NK-92 treated with Interleukin-12 subunit alpha and Interleukin-12 subunit beta, amount 100 ng/mL, for 24 hours (cell line): ENCODE measurements at places on chromosomes 2 and 18.

DNA sequence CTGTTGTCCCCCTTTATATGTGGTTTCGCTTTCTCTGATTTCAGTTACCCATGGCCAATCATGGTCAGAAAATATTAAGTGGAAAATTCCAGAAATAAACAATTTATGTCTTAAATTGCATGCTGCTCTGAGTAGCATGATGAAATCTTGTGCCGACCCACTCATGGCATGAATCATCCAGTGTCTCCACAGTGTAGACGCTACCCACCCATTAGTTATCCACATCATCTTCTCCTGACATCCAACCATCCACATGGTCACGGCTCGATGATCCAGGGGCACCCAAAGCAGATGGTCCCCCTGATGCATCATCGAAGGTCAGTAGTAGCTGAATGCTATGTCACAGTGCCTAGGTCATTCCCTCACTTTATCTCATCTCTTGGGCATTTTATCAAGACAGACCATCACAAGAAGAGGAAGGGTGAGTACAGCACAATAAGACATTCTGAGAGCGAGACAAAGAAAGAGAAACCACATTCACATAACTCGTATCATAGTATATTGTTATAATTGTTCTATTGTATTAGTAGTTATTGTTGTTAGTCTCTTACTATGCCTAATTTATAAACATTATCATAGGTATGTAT lies 44.1 kb upstream of the ACKR3 start:
- no peak for DNase-seq

DNA sequence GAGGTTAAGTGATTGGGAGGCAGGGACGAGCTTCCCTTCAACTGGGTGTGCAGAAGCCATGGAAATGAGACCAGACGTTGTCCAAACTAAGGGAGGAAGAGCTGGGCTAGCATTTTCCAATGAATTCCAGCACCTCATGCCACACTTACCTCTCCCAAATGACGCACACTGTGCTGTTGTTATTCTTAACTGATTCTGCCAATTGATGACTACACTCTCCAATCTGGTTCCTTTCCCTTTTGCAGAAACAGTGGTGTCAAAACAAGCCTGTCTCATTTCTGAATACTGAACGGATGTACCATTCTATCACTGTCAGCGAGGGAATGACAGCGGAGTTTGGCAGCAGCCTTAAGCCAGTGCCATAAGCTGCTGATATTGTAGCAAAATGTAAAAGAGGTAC lies 380.5 kb upstream of the HNRNPA3 start:
- no peak for DNase-seq

DNA sequence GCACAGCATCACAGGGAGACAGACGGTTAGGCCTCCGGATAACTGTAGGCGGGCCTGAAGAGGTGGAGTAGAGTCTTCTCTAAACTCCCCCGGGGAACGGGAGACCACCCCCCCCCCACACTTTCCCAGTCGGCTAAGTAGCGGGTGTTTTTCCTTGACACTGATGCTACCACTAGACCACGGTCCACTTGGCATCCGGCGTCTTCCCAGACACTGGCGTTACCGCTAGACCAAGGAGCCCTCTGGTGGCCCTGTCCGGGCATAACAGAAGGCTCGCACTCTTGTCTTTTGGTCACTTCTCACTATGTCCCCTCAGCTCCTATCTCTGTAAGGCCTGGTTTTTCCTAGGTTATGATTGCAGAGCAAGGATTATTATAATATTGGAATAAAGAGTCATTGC lies 25.7 kb upstream of the NCL start:
- DNase-seq = no peak

- DNase-seq = no peak
Observed at GRCh38 chr2:205747829-205748386, 65.6 kb downstream of the NRP2 start.

DNA sequence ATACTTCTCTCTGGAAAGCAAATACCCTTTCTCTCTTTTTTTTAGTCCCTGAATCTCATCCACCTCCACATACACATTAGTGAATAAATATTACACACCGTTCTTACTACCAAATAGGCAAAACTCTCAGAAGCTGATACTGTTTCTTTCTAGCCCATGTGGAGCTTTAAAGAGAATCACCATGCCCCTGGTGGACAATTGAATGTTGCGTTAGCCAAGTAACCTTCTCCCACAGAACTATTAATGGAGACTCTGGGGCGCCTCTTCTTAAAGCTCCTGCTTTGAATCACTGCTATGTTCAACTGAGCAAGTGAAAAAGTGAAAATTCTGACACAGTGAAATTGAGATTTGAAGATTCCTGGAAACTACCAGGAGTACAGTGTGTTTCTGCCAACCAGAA lies 522.8 kb upstream of the CDH7 start:
- DNase-seq = no peak

DNA sequence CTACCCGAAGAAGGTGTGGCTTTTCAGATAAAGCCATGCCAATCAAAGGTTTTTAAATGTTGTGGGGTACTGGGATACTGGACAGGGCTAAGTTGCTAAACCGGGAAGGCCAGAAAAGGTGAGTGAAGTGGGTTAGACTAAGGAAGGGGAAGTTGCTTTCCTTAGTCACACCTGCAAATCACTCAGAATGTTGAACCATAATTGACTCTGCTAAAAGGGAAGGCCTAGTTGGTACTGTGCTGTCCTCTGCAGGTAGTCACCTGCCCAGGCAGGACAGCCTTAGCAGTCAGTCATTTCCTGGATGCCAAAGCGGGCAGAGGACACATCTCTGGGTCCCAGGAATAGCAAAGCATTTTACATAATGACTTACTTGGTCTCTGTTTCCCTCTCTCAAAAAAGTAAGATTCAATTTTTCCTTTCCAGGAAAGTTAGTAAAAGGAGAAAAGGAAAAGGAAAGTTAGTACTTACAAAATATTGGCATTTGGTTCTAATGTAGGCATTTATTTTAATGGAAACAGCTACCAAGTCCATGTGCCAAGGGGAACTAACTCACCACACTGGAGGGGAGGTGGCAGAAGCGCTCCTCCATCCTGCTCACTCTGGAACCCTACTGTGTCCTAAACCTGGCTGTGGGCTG lies 60.3 kb downstream of the RFTN2 start:
- DNase-seq = no peak

- DNase-seq = no peak
Observed at GRCh38 chr2:38265461-38265860, 111.6 kb downstream of the ATL2 start.

DNA sequence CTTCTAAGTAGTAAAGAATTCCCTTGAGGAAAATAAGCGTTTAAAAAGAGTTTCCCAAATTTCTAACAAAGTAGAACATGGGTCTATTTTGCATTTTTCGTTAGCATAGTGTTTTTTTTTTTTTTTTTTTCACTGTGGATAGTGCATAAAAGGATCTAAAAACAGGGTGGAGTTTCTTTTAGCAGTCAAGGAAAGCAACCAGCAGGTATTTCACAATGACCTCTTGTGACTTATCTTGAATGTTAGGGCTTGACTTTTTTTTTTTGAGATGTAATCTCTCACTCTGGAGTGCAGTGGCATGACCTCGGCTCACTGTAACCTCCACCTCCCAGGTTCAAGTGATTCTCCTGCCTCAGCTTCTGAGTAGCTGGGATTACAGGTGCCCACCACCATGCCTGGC lies 14.9 kb upstream of the DGKD start:
- DNase-seq = no peak

- no peak for DNase-seq
Observed at GRCh38 chr2:83630351-83630750, 828.7 kb downstream of the SUCLG1 start.

- DNase-seq = no peak
Observed at GRCh38 chr2:67465623-67466022, 68.5 kb downstream of the ETAA1 start.

DNA sequence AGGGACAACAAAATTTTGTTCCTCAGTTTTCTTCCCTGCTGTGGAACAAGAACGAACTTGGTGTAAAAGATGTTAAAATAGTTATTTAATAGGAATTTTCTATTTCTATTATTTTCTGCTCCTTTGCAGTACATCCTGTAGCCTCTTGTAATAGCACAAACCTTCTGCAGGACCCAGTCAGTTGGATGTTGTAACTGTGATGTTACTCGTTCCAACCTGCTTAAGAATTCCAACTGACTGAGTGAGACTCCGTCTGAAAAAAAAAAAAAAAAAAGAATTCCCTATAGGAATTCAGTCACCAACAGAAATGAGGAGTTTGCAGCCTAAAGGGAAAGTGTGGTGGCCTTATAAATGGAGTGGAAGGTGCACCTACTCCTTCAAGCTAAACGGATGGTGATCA lies 46.4 kb upstream of the CDH20 start:
- no peak for DNase-seq

- DNase-seq = no peak
Observed at GRCh38 chr18:5894611-5895298, 567 bp downstream of the TMEM200C start.
